ENCODE measurements at places on chromosomes 2 and 18. TPM values are rescaled to one million over a fixed set of nuclear protein-coding genes. Genes with fewer than 3 reads are reported as not detected.

Gene DSG1
- total RNA-seq: not detected

Gene RMDN2
- 7.3 TPM for total RNA-seq

Gene TRPM8
- not detected for total RNA-seq

Gene CYP26B1
- total RNA-seq: 11.0 TPM

Gene GALR1
- total RNA-seq: not detected

Gene RAB6C
- not detected for total RNA-seq

Gene CRACDL
- not detected for total RNA-seq

Gene RAMP1
- 37.2 TPM for total RNA-seq

Gene BMPR2
- total RNA-seq: 33.6 TPM

Gene LYPD6
- not detected for total RNA-seq

Gene SLC40A1
- total RNA-seq: 19.7 TPM

Gene MARCO
- total RNA-seq: not detected

Gene WIPF1
- total RNA-seq: 11.8 TPM

Gene SERPINB7
- not detected for total RNA-seq

Gene GNLY
- not detected for total RNA-seq

Gene DUSP19
- total RNA-seq: 4.2 TPM

Gene C2orf78
- not detected for total RNA-seq

Gene GPR35
- total RNA-seq: not detected

Gene CTAGE1
- total RNA-seq: not detected

Gene PLA2R1
- total RNA-seq: 20.8 TPM

Gene REG3G
- not detected for total RNA-seq

Gene PTRHD1
- 48.0 TPM for total RNA-seq

Gene RAX
- not detected for total RNA-seq

Gene NT5C1B
- 0.10 TPM for total RNA-seq
